ENCODE measurements at places on chromosomes 6 and 20. TPM values are rescaled to one million over a fixed set of nuclear protein-coding genes. Genes with fewer than 3 reads are reported as not detected.

Gene TP53TG5
- not detected for total RNA-seq

Gene L3MBTL1
- 11.2 TPM for total RNA-seq

Gene GABRR1
- total RNA-seq: not detected

GRCh38 chr6:162727322-162728182 is at the start of the genes PACRG and PRKN:
Gene PACRG (plus strand): TSS chr6:162727974.
Gene PRKN (minus strand): TSS chr6:162727766.
- peaks cover 22% of the 10 kb centered on the region for H3K4me1 ChIP-seq
- H3K4me3 ChIP-seq: peak within 1 kb of the TSS; percentile 85
- DNase-seq: peak; percentile 99
- no peaks in the 10 kb centered on the region for H3K27me3 ChIP-seq
- H3K27ac ChIP-seq: peak within 1 kb of the TSS; percentile 97

- no peak for DNase-seq
- H3K4me3 ChIP-seq: no peak overlapping the region
- H3K4me1 ChIP-seq: peaks cover 6% of the 10 kb centered on the region
- no peak overlapping the region for H3K27ac ChIP-seq
- H3K36me3 ChIP-seq: peaks cover 15% of the 10 kb centered on the region
Observed at GRCh38 chr6:31352310-31352682, 4.7 kb downstream of the HLA-B start.

GRCh38 chr6:135474362-135474761 is 23.2 kb downstream of the AHI1 start:
- DNase-seq: no peak
- no peaks in the 10 kb centered on the region for H3K4me1 ChIP-seq
- H3K36me3 ChIP-seq: peaks cover 16% of the 10 kb centered on the region
- no peaks in the 10 kb centered on the region for H3K27me3 ChIP-seq

- H3K36me3 ChIP-seq: no peaks in the 10 kb centered on the region
- H3K4me3 ChIP-seq: no peak overlapping the region
- H3K27me3 ChIP-seq: no peaks in the 10 kb centered on the region
- no peak overlapping the region for H3K27ac ChIP-seq
Observed at GRCh38 chr6:9087470-9087869, 652.1 kb upstream of the SLC35B3 start.

Data from chondrocyte (in vitro differentiated cells).